ENCODE measurements at places on chromosomes 7 and 10.

GRCh38 chr7:55526770-55527169, 45.5 kb downstream of the VOPP1 start:
- DNase-seq, result no peak
- H3K36me3 ChIP-seq, result no peaks in the 10 kb centered on the region
- no peaks in the 10 kb centered on the region for H3K27me3 ChIP-seq
- H3K4me3 ChIP-seq, result no peak overlapping the region
- no peak overlapping the region for H3K27ac ChIP-seq
- peaks cover 25% of the 10 kb centered on the region for H3K4me1 ChIP-seq

DNA sequence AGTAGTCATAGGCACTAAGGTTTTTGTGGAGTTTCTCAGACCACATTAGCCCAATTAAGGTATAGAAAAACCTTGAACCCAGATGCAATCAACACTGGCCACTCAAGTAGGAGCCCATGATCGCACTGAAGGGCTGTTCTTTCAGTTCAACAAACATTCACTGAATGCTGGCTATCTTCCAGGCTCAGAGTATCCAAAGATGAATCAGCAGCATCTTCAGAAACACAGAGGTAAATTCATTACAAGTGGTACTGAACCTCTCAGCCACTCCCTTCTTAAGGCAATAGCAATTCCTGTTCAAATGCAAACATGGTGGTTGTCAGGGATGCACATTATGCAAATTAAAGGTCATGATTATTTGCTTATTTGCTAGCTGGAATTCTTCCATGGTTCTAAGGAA, 17.1 kb downstream of the KCNK18 start:
- no peak overlapping the region for H3K4me3 ChIP-seq
- H3K27ac ChIP-seq, result no peak overlapping the region
- peaks cover 5% of the 10 kb centered on the region for H3K4me1 ChIP-seq
- H3K27me3 ChIP-seq, result no peaks in the 10 kb centered on the region
- no peak for DNase-seq

DNA sequence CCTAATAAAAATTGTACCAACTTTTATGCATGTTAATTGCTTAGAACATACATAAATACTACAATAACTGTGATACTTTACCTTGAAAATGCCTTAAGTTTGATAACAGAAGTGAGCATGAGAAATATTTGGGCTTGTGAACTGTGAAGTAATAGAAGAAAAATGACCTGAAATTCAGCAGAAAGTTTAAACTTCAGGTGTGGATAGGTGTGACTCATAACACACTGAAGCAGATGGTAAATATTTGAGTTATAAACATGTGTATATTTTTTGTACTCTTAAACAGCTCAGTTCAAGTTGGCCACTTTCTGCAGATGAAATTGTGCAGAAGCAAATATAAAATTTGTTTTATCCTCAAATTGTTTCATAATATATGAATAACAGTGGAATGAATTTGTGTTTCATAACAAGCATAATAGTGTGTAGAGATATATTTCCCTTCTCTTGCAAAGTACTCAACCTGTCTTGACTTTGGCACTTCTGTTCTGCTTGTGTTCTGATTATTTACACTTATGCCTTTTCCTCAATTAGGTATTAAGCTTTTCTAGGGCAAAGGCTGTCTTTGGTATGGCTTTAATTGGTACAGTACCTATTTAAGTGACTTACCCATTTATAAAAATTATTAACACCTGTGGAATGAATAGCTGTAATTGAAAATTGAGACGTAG, 122.4 kb downstream of the PRKG1 start:
- H3K27me3 ChIP-seq, result no peaks in the 10 kb centered on the region
- H3K36me3 ChIP-seq, result no peaks in the 10 kb centered on the region
- H3K27ac ChIP-seq, result no peak overlapping the region
- no peak overlapping the region for H3K4me3 ChIP-seq

GRCh38 chr7:24697416-24697815, 59.8 kb downstream of the GSDME start:
- H3K27me3 ChIP-seq, result no peaks in the 10 kb centered on the region
- H3K4me1 ChIP-seq, result peaks cover 5% of the 10 kb centered on the region
- no peak for DNase-seq
- H3K27ac ChIP-seq, result no peak overlapping the region
- H3K4me3 ChIP-seq, result no peak overlapping the region

Measured in thoracic aorta (tissue), 2 donors.